ENCODE measurements at places on chromosomes 3 and 15.

DNA sequence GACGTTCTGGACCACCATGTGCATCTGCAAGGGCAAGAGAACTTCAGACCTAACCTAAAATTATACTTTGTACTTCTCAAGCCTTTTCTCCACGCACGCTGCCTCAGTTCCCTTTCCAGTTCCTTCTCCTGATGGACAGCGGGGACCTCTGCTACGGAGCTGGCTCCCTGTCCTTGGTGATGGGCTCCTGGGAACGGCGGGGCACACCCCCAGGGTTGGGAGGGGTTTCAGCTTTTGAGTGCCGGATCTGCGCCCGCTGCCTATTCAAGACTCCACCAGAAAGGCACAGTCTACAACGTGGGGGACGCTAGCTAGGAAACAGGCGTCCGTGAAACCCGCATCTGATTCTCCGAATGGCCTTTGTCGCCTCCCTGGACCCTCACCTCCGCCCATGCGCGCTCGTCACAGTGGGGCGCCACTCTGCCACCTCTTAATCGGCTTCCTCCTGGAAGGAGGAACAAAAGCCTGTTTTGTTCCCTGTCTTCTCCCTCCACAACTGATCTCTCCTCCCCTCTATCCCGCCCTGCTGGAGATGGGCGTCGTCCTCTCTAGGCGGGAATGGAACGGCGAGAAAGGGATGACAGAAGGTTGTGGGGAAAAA, 2.2 kb downstream of the GPR149 start:
- peak; percentile 82 for DNase-seq

DNA sequence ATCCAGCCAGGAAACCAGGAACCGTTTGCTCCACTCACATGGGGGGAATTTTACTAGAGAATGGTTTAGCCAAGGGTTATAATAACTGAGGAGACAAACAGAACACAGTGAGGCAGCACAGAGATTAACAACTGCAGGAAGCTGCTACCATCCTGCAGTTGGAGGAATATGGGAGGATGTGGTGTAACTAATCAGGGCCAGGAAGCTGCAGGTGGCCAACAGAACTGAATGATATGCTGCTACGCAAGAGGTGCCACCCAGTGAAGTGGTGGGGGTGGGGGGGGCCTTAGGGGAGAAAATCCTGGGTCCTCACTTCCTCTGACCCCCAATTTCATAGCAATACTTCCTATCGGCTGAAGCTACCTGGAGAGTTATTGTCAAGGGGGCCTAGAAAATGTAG, 306.4 kb upstream of the STT3B start:
- DNase-seq: no peak

GRCh38 chr3:53248161-53248560, 7.7 kb downstream of the TKT start:
- no peak for DNase-seq

DNA sequence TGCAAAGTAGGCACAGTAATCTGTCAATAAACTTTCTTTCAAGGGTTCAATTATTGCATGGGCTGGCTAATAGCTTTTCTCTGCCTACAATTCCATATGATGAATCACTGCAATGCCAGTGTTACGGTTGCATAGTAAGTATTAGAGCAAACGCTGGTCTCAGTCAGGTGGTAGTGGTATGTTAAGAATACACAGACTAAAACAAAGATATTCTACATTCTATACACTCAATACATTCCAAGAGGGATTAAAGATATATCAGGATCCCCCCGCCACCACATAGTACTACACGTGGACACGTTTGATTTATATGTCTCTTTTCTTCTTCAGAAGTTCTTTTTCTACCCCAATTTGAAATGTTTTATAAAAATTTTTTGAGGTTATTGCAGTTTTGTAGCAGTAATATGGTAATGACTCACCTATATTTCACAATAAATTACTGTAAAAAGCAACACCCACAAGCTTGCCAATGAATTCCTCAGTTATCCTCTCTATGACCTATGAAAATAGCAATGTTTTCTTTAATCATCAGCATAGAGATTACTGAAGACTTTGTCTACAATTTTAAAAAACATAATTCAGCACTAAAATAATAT, 68.2 kb downstream of the CD200R1L start:
- DNase-seq: no peak

DNA sequence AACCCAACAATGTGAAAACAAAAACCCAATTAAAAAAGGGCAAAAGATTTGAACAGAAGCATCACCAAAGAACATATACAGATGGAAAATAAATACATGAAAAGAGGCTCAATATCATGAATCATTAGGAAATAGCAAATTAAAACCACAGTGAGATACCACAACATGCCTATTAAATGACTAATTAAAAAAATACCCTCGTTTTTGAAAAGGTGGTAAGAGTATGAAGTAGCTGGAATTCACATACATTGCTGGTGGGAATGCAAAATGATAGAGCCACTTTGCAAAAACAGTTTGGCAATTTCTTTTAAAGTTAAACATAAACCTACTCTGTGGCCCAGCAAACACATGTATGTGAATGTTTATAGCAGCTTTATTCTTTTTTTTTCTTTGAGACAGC, 75.8 kb downstream of the B3GNT5 start:
- DNase-seq: no peak

DNA sequence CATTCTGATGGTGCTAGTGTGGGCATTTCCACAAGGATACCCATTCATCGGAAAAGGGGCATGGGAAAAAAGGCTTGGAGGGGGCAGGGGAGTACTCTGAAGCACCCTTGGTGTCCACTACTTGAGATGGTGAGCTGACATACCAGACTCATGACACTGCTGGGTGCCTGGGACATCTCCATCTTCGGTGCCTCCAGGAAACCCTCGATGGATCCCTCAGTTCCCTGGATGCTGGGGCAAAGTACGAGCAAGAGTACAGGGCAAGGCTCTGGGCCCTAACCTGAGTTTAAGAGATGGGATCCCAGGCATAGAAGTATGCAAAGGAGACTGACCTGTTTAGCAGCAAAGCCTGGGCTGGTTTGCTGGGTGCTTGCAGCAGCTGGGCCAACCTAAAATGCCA, 5.2 kb upstream of the IP6K1 start:
- DNase-seq: no peak

- DNase-seq: peak; percentile 3
These were observed 501.3 kb downstream of the NTRK3 start for GRCh38 chr15:87755226-87755625.

DNA sequence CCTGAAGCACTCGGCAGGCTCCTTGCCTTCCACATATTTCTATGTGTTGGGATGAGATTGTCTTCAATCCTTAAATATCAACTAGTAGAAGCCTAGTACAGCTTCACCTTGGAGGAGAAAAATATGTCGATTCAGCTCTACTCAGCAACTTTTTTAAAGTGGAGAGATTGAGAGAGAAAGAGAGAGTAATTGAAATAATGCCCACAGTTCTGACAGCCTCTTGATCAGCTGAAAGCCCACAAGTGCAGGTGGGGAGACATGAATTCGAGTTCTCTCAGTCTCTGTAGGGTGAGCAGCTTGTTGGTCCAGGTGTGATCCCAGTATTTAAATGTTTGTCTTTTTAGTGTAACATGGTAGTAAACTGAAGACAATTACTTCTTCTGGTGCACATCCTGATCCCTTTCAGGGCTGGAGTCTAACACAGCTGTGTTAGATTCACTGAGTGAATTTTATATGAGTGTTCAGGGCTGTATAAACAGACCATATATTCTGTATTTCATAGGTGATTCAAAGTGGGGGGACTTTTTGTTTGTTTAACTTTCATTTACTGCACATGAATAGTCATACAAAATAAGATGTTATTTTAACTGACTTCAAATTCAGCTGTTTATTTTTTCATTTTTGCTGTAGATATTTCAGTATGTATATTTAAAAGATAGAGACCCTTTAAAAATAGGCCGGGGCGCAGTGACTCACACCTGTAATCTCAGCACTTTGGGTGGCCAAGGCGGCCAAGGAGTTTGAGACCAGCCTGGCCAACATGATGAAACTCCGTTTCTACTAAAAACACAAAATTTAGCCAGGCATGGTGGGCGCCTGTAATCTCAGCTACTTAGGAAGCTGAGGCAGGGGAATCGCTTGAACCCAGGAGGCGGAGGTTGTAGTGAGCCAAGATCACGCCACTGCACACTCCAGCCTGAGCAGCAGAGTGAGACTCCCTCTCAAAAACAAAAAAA, 64.0 kb downstream of the ST6GAL1 start:
- DNase-seq: no peak

GRCh38 chr3:46122091-46122490, 86.0 kb downstream of the CCR1 start:
- no peak for DNase-seq

GRCh38 chr3:45473841-45474240, 85.5 kb downstream of the LARS2 start:
- DNase-seq: no peak

DNA sequence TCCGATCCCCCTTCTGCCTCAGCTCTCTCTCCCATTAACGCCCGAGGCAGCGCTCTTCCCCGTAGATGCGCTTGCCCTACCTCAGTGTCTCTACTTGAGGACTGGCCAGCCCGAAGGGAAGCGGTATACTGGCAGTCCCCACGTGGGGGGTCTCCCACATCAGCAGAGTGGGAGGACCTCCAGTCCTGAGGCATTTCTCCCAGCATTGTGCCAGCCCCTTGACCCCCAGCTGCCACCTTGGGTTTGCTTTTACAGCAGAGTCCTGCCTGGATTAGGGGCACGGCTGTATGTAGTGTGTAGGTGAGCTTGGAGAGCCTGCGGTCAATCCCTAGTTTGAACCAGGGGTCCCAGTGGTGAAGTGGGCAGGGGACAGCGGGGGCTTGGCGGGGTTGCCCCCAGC, 767 bp downstream of the SEMA3F start:
- DNase-seq: no peak

GRCh38 chr15:72229076-72229946, 1.7 kb downstream of the PKM start:
- DNase-seq: peak; percentile 28

- DNase-seq: peak; percentile 33
These were observed 544.2 kb downstream of the FGF12 start for GRCh38 chr3:192183109-192183508.

GRCh38 chr3:81788044-81788443, 26.6 kb upstream of the GBE1 start:
- DNase-seq: no peak

- DNase-seq: peak; percentile 96
These were observed at the start of gene RNF168 for GRCh38 chr3:196503196-196504076. RNF168 (minus strand) TSS chr3:196503768; CDS start chr3:196503173, 595 bp downstream.

GRCh38 chr3:65548848-65549625, 489.7 kb downstream of the MAGI1 start:
- DNase-seq: no peak

GRCh38 chr3:46399098-46399497, 7.8 kb downstream of the CCR5AS start:
- no peak for DNase-seq

DNA sequence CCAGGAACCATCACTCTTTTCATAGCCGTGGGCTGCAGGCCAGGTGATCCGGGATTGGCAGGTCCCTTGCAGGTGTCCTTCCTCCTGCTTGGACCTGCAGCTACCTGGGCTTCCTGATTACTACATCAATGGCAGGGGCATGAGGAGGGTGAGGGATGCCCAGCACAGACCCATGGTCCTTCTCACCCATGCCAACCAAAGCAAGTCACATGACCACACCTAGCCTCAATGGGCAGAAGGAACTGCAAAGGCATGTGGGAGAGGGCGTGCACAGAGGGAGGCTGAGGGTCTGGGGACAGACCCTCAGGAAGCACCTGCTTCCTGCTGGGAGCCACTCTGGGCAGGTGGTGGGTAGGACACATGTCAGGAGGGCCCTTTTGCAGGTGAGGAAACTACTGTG, 105.2 kb downstream of the NUP210 start:
- DNase-seq: no peak

GRCh38 chr15:90219421-90220141, 14.2 kb downstream of the CIB1 start:
- no peak for DNase-seq

DNA sequence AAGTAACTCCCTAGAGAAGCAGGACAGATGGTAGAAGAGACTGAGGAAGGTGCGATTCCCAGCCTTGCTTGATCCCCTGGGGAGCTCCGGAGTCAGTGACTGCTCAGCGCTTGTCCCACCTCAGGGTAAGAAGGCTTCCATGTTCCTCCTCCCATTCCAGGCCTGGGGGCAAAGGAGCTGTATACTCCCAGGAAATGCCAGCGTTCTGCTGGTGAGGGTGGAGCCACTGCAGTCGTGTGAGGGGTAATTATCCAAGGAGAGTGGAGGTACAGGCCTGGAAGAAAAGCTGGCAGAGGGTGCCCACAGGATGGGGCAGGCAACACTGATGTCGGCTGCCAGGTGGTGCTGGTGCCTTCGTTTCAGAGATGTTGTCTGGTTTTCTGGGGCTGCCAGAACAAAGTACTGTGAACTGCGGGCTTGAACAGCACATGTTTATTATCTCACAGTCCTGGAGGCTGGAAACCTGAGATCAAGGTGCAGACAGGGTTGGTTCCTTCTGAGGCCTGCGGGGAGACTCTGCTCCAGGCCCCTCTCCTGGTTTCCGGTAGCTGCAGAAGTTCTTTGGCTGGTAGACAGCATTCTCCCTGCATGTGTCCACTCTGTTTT, 12.1 kb upstream of the APBA2 start:
- no peak for DNase-seq

GRCh38 chr3:71226565-71227269, 356.8 kb downstream of the FOXP1 start:
- DNase-seq: no peak
